ENCODE measurements at places on chromosomes 12 and 14.

DNA sequence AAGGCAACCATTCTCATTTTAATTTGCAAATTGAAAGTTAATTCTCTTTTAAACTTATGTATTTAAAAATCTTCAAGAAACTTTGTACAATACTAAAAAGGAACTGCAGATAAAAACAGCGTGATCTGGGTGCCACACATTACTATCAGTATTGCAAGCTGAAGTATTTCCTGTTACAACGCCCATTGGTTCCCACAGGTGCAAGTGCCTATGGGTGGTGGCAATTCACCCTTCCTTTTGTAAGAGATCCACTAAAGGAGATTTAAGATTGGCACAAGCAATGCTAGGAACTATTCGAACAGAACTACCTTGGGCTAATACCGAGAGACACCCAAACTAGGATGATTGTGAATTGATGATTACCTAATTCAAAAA, 13.2 kb downstream of the TAOK3 start:
- no peak for DNase-seq

DNA sequence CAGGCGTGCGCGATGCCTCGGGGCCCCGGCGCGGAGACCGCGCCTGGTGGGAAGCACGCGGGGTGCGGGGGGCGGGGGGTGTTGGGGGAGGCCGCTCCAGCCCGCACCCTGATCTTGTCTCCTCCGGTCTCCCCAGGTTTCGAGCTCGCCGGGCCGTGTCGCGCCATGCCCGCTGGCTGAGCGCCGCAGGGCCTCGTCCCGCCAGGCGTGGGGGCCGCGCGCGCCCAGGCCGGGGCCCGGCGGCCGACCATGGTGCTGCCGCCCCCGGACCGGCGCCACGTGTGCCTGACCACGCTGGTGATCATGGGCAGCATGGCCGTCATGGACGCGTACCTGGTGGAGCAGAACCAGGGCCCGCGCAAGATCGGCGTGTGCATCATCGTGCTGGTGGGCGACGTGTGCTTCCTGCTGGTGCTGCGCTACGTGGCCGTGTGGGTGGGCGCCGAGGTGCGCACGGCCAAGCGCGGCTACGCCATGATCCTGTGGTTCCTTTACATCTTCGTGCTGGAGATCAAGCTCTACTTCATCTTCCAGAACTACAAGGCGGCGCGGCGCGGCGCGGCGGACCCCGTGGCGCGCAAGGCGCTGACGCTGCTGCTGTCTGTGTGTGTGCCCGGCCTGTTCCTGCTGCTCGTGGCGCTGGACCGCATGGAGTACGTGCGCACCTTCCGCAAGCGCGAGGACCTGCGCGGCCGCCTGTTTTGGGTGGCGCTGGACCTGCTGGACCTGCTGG, 2.4 kb downstream of the TMEM121 start:
- no peak for DNase-seq

DNA sequence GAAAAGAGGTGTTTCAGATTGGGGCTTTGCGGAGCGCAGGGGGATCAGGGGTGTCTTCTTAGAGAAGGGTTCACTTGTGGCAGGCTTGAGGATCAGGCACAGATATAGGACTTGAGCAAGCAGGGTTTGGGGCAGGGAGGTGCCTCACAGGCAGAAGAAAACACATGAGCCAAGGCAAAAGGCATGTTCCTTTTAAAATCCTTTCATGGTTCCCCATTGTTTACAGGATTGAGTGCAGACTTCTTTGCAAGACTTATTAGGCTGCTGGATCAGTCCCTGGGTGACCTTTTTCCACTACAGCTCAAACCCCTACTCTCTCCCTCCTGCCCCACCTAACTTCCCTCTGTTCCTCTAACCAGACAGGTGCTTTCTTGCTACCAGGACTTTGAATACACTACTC, 19.7 kb downstream of the HSPB8 start:
- no peak for DNase-seq

DNA sequence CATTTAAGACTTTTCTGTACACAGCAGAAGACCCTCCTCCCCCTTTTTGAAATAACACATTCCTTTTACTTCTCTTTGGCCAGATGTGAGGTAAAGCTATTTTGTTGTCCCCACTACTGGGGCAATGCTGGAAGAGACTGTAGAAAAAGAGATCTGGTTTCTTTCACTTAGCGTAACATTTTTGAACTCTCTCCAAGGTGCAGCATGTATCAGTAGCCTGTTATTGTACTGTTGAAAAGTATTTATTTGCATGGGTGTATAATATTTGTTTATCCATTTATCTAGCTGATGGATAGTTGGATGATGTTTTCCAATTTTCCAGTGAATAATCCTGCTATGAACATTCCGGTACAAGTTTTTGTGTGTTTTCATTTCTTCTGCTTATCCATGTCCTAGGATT, 335.2 kb downstream of the SOX5 start:
- no peak for DNase-seq

- no peak for DNase-seq
Observed at GRCh38 chr12:12086973-12087692, 16.4 kb downstream of the BCL2L14 start.

DNA sequence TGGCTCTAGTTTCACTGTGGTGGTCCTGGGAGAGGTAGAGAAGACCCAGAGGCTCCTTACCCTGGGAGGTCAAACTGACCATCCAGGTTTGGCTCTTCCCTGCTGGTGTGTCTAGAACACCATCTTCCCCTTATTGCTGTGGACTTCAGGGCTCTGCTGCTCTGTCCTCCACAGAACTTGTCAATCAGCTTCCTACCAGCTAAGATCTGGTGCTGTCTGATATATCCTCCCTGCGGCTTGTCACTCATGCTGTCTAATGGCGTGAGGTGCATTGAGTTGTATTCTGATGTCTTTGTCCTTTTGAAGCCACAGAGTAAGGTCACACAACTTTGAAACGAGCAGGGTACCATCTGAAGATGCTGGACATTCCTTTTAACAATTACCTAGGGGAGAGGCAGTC, 7.2 kb upstream of the C1RL start:
- no peak for DNase-seq

DNA sequence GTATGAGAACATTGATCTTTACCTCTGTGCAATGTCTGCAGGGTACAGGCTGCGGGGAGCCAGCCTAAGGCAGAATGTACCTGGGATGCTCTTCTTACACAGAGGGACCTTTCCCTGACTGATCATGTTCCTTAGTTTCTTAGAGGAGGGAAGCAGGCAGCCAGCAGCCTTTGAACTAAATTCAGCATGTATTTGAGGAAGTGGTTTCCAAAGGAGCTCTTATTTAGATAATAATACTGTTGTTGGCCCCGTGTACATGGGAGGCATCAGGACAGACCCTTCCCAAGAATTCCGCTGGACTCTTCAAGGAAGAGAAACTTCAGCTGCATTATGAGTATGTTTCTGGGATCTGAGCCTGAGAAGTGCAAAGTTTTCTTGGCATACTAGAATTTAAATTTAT, 98.8 kb downstream of the CCDC92 start:
- no peak for DNase-seq
